ENCODE measurements at places on chromosomes 3 and 15.

GRCh38 chr3:39762537-39763070, 46.8 kb upstream of the MYRIP start:
- DNase-seq, result no peak

GRCh38 chr3:101637451-101637850, 39.5 kb downstream of the ZBTB11 start:
- DNase-seq, result no peak

DNA sequence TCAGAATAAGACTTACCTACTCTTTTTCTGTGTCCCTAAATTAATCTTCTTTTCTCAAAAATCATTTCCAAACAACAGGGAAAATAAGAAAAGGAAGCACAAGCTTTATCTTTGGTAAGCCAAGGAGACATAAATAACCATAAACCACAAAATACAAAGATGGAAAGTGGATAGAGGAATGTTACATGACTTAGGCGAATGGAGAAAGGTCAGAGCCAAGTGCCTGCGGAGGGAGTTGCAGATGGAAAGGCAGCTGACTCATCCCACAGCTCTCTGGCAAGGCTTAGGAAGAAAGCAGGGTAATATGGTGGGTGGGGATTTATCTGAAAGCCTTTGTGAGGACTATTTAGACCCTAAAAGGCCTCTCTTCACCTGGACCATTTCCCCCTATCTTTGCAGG, 72.8 kb downstream of the GALK2 start:
- DNase-seq, result no peak

- DNase-seq, result no peak
Measured at GRCh38 chr3:162842549-162843216, 1346.1 kb downstream of the OTOL1 start.

- DNase-seq, result no peak
Measured at GRCh38 chr3:8529181-8529637, 27.6 kb downstream of the LMCD1 start.

- DNase-seq, result peak; percentile 40
Measured at GRCh38 chr15:90686435-90687218, 30.5 kb upstream of the BLM start.

- no peak for DNase-seq
Measured at GRCh38 chr3:177596248-177596815, 399.1 kb upstream of the TBL1XR1 start.

- DNase-seq, result no peak
Measured at GRCh38 chr3:12158387-12159226, at the start of gene TIMP4. Gene TIMP4, minus strand, starts transcription at chr3:12158912. Its CDS starts 72 bp downstream, at chr3:12158840.

GRCh38 chr3:179730506-179730905, 77.7 kb downstream of the USP13 start:
- DNase-seq, result no peak

GRCh38 chr3:167184511-167184910, 195.6 kb downstream of the ZBBX start:
- DNase-seq, result no peak

- no peak for DNase-seq
Measured at GRCh38 chr3:12436514-12437220, 47.6 kb upstream of the TSEN2 start.

- DNase-seq, result no peak
Measured at GRCh38 chr3:197540961-197541377, 14.8 kb downstream of the BDH1 start.

GRCh38 chr15:40471808-40472150, 995 bp downstream of the CHST14 start:
- no peak for DNase-seq

DNA sequence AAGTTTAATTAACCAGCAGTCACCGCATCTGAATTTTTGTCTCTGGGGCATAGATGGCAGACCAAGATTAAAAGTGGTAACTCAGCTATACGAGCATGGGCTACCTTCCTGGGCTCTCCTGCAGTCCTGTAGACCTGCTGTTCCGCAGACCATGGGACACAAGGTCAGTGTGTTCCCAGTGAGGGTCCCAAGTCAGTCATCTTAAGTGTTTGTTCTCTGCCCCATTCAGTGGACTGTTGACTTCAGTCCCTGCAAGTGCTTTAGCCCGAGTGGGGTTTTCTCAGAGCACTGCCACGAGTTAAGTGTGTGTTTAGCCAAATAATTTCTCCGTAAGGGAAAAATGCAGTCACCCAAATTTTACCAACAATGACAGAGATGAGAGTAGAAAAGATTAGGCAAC, 4.9 kb upstream of the EXOG start:
- DNase-seq, result no peak

DNA sequence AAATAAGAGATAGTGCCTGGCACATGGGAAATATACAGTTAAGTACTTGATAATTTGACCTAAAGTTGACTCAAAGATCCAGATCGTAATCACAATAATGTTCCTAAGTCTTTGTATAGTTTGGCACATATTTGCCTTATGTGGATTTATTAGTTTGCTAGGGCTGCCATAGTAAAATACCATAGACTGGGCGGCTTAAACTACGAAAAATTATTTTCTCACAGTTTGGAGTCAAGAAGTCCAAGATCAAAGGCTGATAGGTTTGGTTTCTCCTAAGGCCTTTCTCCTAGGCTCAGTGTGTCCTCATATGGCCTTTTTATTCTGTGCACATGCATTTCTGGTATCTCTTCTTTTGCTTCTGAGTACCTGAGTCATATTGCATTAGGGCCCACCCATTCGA, 453.7 kb downstream of the NAALADL2 start:
- no peak for DNase-seq

DNA sequence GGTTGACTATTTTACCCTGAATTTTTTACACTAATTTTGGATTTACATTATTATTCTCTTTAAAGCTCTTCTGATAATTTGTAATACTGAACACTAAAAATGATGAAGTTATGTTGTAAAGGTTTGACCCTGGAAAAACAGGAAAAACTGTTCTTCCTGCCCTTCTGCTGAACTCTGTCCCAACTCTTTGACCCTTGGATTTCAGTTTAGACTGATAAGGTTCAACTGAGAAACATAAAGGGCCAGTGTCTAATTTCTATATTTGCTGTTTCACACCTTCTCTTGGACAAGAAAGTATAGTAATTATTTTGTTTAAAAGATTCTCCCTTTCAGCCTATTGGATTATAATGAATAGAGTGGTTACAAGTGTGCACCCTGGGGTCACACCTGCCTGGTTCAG, 12.8 kb upstream of the TMOD3 start:
- no peak for DNase-seq

- DNase-seq, result no peak
Measured at GRCh38 chr15:90336705-90337141, 15.4 kb upstream of the ZNF774 start.

DNA sequence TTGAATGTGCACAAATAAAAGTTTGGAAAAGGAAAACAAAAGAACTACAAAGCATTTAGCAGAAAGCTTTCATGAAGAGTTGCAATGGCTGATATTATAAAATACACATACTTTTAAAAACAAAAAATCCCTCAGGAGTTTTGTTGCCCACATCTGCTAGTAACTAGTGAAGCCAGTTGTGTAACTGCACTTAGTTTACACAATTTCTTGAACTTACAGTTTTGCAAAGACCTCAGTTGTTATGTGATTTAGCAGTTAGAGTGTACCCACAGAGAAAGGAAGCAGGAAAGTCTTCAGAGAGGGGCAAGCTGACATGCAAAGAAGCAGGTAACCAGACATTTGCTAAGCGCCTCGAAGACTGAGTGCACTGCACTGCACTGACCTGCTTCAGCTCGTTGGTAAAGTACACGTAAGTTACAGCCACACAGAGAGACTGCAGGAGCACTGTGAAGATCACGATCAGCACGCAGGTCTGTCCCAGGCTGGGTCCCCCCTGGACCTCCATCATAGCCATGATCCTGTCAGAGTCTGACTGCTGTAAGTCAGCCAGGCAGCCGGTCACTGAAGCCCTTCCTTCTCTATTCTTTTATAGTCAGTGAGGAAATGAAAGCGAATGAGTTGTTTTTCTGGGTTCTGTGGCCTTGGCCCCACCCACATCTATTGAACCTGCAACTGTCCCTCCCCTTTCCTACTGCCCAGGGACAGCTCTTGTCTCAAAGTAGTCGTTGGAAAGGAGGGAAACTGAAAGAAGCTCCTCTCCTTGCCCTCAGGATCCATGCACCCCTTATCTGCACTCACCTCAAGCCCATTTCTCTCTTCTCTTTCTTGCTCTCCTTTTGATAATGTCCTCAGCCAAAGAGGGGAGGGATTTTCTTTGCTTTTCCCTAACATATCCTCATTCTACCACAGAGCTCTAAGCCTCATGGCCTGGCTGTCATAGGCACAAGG, at the start of gene TNFSF10:
TSS of gene TNFSF10 (minus strand) at position 560 of the 948 bp plus-strand sequence. CDS start at position 514, 46 bp downstream.
- peak; percentile 69 for DNase-seq

DNA sequence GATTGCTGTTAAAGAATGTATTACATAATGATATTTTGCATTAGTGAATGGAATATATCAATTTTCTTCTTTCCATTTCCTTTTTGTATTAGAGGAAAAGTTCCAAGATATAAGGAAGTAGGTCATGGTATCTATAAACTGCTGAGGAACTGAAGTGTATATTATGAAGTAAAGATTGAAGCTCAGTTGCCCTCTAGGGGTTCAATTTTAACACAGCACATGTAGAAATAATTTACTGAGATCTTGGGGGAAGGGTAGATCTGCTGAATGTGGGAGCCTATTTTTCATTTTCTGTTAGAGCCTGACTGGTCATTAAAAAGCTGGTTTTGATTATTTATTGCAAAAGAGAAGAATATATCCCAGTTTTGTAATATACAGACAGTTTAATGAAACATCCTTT, 45.2 kb downstream of the CMC1 start:
- DNase-seq, result no peak

- DNase-seq, result no peak
Measured at GRCh38 chr3:122890077-122890719, 95.3 kb downstream of the SLC49A4 start.

GRCh38 chr3:182241766-182242488, 530.2 kb downstream of the SOX2 start:
- DNase-seq, result no peak

DNA sequence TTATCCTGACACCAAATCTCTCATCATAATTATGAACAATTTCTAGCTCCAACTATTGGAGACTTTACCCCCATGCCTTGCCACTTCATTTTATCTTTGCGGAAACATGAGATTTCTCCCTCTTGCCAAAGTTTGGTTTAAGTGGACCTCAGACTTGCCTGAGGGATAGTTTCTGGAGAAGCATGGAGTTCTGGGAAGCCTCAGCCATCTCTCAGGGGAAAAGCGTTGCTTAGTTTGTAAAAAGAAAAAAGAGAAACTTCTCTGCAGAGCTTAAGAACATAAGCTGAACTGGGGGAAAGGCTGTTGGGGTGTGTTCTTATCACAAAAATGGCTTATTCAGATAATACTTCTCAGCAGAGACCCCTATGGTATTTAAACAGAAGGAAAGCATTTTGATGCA, 347.4 kb upstream of the ADAMTS9 start:
- DNase-seq, result no peak

DNA sequence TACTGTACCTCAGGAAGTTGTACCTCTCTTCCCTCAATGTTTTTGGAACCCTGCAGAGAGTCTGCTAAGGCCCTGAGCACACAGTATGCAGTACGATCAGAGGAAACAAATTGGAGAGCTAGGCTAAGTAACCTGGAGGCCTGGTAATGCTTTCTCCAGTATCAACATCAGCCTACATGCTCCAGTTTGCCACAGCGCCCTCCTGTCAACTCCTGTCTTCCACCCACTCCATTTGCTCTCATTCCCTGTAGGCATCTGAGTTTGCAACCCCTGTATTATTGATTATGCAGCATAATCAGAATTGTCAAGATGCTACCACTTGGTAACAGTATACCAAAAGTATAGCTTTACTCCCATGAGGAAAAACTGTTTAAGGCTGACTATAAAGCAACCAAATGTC, 14.4 kb downstream of the POLG start:
- DNase-seq, result no peak

DNA sequence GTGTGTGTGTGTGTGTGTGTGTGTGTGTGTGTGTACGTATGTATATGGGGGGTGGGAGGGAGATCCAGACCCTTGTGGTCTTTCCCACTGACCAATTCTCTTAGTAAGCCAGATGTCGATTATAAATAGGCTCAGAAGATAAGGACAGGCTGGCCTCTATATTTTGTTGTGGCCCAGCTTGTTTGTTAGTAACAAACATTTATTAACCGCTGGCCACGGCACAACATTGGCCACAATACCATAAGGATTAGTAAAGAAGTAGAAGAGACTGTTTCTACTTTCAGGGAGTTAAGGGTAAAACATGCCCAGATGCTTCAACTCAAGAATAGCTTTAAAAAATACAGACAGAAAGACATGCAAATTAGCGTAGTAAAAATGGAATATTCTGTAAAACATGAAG, 58.1 kb downstream of the ABHD2 start:
- DNase-seq, result no peak

- no peak for DNase-seq
Measured at GRCh38 chr3:117463276-117464115, 753.9 kb downstream of the TUSC7 start.

DNA sequence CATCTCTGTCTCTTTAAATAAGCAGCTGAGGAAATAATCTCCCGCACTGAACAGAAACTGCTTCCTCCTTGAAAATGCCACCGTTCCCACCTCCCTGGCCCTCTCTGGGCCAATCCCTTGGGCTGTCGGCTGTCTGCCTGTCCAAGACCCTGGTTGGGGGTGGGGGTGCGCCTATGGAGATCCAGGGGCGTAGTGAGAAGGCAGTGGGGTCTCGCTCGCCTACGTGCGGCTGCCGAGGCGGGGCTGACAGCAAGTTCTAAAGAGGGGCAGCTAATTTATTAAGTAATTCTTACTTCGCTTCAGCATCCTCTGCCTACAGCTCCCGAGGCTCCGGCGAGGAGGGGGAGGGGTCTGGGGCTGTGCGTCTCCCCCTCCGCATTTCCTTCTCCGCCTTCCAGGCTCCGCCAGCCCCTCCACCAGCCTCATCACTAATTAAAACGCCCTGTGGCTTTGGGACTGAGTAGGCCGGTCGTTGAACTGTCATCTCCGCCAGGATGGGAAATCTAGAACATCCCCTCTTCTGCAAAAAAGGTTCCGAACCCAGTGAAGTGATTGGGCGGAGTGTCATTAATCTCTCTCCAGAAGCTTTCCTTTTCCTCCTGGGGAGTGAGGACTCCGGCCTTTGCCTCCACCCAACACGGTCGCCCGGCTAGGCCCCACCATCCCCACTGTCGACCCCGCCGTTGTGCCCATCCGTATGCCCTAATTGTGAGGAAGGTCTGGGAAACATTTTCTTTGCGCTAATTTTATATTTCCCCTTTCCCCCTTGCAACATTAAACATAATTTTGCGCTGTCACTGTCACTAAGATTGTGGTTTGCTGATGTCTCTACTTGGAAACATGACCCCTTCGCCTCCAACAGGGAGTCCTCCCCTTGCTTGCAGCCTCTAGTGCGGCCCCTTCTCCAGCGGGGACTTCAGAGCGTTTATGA, 16.9 kb downstream of the NR2F2 start:
- DNase-seq, result no peak

- DNase-seq, result no peak
Measured at GRCh38 chr3:101884776-101885175, 35.5 kb downstream of the NFKBIZ start.

GRCh38 chr3:137792626-137793271, 28.6 kb downstream of the SOX14 start:
- no peak for DNase-seq
